Substantia nigra (tissue), 51 donors: ENCODE measurements at places on chromosomes 16 and 17.

DNA sequence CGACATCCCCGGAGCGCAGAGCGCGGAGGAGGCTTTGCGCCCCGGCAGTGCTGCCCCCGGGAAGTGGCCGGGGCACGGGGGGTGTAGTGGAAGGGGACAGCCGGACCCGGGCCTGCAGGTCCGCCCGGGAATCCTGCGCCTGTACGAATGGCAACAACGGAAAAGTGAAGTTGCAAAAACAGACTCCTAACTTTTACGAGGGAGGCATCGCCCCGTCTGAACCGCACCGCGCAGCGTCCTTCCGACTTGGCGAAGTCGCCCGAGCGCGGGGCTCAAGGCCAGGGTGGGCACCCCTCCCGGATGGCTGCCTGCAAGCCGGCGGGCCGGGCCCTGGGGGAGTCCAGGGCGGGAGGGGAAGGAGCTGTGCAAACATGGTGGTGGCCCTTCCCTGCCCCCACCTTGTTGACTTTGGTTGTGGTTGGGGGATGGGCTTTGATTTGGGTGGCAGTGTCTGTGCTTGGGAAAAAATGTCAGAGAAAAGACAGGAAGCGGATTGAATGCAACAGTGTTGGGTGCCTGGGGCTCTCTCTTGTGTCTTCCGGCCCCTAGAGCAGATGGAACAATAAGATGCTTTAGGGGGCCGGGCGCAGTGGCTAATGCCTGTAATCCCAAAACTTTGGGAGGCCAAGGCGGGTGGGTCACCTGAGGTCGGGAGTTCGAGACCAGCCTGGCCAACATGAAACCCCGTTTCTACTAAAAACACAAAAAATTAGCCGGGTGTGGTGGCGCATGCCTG is 675 bp downstream of the RNF213 start:
- DNase-seq: peak; percentile 46

GRCh38 chr17:76151896-76152454 is 10.9 kb upstream of the FOXJ1 start:
- DNase-seq: no peak

DNA sequence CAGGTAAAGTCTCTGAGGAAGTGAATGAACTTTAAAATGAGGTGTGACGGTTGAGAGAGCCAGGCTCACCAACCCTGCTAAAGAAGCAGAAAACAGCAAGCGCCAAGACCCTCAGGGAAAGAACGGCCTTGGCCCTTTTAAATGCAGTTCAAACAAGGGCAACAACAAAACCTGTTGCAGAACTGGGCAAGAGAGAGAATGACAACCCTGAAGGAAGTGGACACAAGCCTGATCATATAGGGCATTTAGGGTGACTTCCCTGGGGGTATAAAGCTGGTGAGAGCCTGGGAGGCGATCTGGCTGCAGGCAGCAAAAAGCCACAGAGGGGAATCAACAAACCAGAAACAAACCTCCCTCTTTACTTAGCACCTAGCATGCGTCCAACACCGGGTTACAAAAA is 1.0 kb downstream of the CPPED1 start:
- DNase-seq: no peak

GRCh38 chr17:75632863-75633485 is at the start of gene SMIM5:
TSS of gene SMIM5 (plus strand) at chr17:75633434. CDS start at chr17:75640202, 6,768 bp downstream.
- DNase-seq: peak; percentile 95

GRCh38 chr16:8730335-8730915 is 56.0 kb downstream of the ABAT start:
- no peak for DNase-seq

- no peak for DNase-seq
Measured at GRCh38 chr17:4795168-4795567, 796 bp upstream of the PSMB6 start.

- DNase-seq: no peak
Measured at GRCh38 chr17:55825213-55825612, 74.4 kb downstream of the PCTP start.

DNA sequence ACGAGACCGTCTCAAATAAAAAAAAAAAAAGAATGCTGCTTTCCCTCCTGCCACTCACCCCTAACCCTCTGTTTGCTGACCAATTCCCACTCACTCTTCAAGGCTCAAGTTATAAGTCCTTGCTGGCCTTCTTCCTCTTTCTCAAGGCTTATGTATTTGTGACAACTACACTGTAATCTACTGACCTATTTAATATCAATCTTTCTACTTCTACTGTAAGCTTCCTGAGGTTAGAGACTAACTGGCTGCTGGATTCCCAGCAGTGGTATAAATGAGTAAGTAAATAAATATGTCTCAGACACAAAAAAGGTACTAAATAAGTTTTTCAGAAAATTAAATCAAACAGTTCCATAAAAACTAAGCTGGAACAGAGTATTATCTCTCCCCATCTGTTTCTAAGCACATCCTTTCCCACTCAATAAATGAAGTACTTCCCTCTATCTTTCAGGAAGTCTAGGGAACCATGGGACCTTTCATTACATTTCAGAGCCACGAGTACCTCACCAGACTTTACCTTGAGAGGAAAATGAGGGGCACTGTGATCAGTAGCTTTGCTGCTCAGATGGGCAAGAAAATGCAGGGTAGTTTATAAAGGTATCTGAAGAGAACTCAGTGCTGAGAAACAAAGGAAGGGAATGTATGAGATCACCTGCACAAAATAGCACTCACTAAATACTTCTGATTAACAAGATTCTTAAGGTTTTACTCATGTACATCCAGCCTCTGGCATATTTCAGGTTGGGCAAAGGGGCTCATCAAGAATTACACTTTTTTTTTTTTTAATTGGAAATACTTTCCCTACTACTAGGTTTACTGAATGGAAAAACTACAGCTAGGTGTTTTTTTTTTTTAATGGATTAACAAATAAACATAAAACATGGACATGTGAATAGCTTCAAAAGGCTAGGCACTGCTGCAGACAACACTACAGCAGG is 10.8 kb downstream of the SSH2 start:
- DNase-seq: no peak

- DNase-seq: no peak
Measured at GRCh38 chr17:27207073-27207513, 86.8 kb upstream of the WSB1 start.

DNA sequence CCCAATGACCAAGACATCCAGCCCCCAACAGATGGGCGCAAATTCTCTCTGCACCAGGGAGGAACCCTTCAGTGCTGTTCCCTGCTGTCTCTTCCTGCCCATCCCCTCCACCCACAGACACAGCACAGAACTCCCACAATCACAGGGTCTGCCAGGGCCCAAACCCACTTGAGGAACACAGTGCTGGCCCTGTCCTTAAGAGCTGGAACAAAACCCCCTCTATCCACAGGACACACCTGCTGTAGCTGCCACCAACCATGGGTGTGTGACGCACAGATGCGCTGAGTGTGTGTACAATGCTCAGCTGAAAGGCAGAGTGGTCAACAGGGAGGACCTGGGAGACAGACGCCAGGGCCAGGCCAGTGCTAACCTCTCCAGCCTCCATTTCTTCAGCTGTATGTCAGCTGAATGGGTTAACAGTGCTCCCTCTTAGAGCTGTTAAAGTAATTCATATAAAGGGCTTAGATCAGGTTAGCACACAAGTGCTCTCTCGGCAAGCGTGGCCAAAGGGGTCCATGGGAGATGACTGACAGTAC is 62.1 kb downstream of the AMFR start:
- DNase-seq: no peak

- DNase-seq: no peak
Measured at GRCh38 chr16:89050868-89051311, 42.8 kb upstream of the ACSF3 start.

GRCh38 chr16:4369007-4369733 is 2.5 kb upstream of the VASN start:
- no peak for DNase-seq

GRCh38 chr16:50272111-50272571 is 5.8 kb downstream of the ADCY7 start:
- DNase-seq: no peak

- no peak for DNase-seq
Measured at GRCh38 chr16:81655469-81656162, 123.5 kb upstream of the PLCG2 start.

- DNase-seq: no peak
Measured at GRCh38 chr17:8797621-8798175, 1.5 kb downstream of the MFSD6L start.

DNA sequence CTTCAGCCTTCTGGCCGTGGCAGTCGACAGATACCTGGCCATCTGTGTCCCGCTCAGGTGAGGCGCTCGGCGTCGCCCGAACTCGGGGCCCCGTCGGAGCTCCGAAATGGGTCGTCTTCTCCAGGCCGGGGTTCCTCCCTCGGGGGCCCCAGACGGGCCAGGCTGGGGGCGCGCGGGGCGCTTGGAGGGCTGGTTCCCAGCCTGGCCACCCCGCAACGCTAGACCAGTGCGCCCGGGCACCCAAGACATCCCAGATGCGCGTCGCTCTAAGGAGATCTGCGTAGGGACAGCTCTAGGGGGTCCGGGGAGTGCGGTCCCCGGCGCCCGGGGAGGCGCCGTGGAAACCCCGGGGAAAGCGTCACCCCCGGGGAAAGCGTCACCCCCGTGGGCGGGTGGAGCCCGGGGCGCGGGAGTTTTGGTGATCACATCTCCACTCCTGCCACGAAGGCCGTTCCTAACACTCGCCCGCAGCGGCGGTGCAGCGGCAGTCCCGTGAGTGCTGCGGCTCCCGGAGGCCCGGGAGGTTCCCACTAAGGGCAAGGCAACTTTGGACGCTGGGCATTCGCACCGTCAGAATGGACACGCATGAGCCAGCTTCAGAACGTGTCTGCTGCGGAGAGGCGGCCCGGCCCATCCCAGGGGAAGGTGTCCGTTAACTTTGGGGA is 729 bp downstream of the ADORA2B start:
- DNase-seq: no peak

GRCh38 chr16:11554053-11554452 is 32.7 kb downstream of the LITAF start:
- DNase-seq: no peak

DNA sequence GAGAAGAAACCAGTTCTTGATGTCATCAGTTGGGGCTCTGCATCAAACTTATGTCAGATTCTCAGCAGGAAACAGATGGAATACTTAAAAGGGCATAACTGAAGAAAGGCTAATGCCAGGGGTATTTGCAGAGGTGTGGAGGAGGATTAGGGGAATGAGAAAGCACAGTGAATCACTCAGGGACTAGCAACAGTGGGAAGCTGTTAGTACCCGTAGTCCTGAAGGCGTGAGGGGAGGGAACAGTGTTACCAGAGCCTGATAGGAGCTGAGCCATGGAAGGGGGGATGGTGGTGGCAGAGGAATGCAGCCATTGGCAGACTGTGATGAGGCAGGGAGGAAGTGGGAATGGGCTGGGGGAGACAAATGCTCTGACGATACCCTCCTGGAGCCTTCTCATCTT is 162.3 kb downstream of the UTP18 start:
- DNase-seq: no peak

DNA sequence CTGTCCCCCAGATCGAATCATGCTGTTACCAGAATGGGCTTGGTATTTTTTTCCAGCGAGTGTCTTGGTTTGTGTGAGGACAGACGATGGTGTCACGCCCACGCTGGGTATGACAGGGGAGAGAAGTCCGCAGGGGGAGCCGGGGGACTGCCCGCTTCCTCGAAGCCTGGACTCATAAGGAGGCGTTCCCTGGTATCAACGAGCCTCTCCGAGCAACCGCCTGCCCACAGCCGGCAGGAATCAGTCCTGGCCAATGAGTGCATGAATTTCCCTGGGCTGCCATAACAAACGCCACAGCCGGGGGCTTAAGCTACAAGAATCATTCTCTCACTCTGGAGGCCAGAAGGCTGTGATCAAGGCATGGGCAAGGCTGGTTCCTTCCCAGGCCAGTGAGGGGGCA is 26.1 kb upstream of the JPH3 start:
- DNase-seq: no peak
